ENCODE measurements at places on chromosomes 11 and 22.

- DNase-seq = no peak
These were observed 98.2 kb downstream of the AMOTL1 start for GRCh38 chr11:94866231-94866822.

DNA sequence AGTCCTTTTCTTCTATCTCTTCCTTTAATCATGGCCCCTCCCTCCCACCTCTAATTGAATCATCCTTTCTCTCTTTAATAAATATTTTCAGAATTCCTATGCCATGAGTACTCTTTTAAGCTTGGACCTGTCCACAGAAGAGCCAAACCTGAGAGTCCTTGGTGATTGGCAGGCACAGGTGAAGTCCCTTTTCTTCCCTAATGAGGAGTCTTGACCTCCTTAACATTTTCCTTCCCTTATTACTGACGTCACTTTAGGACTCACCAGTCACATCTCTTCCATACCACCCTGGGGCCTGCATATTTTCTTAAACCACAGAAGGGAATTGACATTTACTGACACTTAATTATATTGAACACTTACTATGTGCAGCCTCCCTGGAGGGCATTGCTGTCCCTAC lies 41.0 kb upstream of the RASSF10 start:
- DNase-seq = no peak

DNA sequence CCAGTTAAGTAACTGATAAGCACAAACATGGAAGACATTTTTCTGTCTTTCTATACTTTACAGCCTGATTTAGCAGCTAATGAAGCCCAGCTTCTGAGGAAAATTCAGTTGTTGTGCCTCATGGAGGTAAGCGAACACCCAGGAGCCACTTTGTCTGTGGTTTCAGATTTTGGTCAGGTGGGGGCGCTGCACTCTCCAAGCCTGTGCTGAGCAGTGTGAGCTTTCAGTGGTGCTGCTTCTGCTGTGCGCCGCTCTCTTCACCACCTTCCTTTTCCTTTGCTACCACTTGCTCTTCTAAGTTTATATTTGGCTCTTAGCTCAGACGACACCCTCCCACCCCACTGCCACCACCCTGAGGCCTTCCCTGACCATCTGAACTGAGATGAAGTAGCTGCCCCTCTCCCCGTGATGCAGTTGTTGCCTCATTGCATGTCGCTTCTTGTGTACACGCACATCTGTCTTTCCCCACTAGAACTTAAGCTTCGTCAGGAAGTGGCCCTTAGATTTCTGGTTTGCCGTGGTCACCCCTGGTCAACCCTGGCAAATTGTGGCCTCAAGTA lies 14.0 kb downstream of the PSMD13 start:
- DNase-seq = no peak

DNA sequence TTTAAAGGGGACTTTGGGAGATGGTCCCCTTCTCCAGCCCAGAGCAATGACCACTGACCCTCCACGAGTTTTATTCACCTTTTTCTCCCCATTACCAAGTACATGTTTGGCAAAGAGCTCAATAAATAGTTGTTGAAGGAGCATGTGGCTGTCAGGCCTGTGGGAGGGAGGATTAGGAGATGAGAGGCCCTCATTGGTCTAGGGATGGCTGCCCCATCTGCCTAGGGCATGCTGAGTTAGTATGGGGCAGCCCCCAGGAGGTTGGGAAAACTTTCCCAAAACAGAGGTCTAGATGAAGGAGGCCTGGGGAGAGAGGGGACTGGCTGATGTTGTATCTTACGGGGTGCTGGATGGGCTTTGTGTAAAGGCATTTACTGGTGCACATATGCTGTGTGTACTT lies 10.6 kb downstream of the MAFF start:
- DNase-seq = no peak

- no peak for DNase-seq
These were observed 8.7 kb upstream of the LTO1 start for GRCh38 chr11:69683764-69684333.

- no peak for DNase-seq
These were observed 20.8 kb upstream of the PEX26 start for GRCh38 chr22:18056807-18057474.

DNA sequence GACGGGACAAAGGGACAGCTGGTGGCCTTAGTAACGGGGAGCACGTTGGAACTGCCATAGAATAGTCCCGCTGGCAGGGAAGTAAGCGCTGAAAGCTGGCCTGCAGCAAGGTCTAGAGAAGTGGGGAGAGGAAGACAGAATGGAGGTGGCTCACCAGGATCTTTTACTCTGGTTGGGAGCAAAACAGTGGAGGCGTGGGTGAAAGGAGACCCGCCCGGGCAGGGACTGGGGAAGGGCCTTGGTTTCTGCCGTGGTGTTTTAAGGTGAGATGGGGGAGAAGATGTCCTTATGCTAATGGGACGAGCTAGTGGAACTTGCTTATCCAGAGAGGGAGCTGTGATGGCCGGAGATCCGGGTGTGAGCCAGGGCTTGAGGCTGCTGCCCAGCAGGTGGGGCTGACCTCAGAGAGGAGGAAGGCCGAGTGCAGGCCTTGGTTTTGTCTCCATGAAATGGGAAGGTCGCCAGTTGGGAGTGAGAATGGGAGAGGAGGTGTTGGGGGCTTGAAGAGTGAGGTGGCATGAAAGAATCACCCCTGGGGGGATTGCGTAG lies 56.4 kb upstream of the CTTN start:
- no peak for DNase-seq
